ENCODE measurements at places on chromosomes 5 and 9.

- DNase-seq, result no peak
Measured at GRCh38 chr9:37876376-37876775, 27.6 kb downstream of the SLC25A51 start.

DNA sequence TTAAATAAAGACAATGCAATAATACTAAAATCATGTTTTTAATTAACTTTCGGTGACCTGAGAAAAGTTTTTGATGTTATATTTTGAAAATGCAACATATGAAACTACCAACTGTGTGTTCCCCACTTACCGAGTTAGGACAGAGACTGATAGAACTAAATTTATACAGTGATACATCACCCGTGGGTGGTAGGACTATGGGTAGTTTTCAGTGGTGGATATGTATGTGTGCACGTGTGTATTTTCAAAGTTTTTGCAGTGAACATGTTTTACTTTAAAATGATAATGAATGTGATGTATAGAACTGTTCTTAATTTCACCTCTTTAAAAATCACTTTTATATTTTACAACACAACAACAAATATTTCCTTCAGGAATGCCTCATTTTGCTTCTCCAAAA lies 25.0 kb upstream of the ACO1 start:
- no peak for DNase-seq

GRCh38 chr5:55530669-55531068 lies 4.1 kb downstream of the PLPP1 start:
- no peak for DNase-seq

GRCh38 chr5:60287174-60287771 lies 393.7 kb upstream of the PDE4D start:
- no peak for DNase-seq

DNA sequence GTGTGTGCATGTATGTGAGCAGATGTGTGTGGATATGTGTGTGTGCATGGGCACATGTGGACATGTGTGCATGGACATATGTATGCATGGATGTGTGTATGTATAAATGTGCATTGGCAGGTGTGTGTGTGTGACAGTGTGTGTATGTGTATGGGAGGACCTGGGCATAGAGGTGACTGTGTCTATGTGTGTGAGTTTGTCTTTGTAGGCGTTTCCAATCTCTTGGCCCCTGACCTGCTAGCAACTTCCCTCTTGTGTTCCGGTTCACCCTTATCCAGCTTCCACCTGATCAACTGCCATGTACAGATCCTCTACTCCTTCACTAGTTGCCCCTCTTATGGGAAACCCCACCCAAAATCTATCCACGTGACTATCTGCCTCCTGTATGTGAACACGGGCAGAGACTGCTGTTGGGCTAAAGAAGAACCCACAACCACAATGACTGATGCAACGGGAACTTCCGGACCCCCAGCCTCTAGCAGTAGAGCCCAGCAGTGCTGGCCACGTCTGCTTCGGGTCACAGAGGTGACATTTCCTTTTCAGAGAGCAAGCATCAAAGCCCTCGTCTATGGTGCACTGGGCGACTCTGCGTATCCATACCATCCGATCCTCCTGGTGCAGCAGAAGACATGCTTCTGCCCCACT lies 24.9 kb upstream of the GADD45G start:
- no peak for DNase-seq

DNA sequence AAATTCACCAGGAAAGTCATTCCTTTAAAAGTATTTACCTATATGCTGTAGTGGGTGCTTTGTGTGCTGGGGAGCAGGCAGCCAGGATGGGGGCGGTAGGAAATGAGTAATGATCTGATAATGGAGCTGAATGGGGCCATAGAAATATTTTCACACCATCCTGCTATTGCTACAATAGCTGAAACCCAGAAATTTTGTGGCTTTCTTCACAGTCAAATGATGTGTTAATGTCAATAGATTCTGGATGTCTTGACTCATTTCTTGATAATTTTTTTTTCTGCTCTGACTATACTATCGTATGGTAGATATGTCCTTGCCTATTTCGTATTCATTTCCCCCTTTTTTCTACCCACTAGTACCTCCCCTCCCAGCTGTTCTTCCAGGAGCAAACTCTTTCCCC lies 59.5 kb downstream of the RORB start:
- DNase-seq, result no peak

GRCh38 chr9:130921300-130921988 lies 17.6 kb downstream of the FIBCD1 start:
- DNase-seq, result no peak

DNA sequence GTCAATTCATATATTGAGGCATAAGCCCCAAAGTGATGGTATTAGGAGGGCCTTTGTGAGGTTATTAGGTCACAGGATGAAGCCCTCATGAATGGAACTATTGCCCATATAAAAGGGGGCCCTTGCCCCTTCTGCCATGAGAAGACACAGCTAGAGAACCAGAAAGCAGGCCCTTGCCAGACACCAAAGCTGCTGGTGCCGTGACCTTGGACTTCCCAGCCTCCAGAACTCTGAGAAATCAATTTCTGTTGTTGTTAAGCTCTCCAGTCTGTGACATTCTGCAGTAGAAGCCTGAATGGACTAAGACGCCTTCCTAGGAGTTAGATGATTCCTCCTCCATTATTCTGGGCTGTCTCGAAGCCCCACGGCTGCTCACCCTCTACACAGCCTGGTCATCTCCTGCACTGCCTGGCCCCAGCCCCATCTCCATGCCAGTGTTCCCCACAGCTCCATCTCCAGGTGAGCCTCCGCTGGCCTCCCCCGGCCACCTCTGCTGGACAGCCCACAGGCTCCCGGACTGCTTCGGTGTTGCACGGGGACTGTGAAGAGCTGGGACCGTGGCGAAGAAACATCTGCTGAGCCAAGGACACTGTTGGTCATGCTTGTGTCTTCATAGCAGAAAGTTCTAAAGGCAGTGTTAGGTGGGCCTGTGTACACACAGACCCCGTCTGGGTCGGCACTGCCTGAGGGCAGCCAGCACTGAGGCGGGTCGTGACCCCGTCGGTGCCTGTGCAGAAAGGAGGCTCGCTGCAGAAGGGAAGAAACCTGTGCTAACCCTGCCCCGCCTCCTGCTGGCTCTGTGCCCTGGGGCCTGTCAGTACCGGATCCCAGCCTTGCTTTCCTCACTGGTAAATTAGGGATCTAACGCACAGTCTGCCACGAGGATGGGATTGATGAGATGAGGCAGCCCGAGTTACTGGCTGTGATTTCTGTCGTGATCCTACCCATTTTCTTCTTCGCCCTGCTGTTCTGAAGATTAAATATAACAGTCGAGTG lies 55.1 kb upstream of the CNOT6 start:
- DNase-seq, result no peak

DNA sequence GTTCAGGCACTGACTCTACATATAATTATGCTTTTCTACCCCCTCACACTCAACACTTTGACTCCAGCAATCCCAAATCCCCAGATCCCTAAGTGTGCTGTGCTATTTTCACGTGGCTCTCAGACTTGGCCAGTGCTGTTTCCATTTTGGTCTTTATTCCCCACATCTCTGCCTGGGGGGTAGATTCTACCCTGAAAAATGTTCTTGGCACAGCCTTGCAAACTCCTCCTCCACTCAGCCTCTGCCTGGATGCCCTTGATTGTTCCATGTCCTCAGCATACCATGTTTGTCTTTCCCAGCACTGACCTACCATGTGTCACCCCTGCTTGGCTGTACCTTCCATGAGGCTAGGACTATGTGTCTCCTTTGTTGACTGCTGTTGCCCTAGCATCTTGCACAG lies 43.0 kb downstream of the FXN start:
- no peak for DNase-seq

DNA sequence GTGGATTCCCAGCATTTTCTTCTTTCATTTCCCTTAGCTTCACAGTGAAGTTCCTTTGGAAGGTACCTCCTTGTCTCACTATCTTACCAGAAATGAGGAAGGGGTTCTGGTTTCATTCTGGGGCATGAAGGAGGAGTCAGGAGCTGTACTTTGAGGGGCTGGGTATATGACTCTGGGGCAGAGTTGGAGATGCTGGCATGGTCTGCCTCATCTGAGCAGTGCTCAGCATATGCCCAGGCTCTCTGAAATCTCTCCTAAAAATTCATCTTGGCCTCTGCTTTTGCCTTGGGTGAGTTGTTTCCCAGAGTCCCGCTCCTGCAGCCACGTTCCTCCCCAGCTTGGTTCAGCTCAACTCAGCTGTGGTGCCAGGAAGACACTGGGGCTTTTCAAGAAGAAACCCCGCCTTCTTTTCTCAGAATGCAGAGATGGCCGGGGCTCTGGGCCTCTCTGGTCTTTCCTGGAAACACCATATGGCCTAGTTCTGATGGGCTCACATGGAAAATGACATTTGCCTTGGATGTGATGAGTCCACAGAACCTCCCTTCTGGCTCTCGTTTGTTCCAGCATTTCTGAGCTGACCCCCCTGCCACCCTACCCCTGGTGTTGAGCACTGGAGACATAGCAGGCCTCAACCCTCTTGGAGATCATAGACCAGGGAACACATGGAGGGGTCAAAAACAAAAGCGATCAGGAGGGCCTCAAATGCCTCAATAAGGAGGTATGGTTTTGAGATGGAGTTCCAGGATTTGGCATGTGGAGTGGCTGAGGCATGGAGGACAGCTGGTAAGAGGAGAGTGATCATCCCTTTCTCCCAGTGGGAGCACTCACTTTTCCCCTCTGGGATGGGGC lies 12.0 kb upstream of the TGFBR1 start:
- DNase-seq, result no peak

- DNase-seq, result no peak
Measured at GRCh38 chr5:143251946-143252345, 151.5 kb downstream of the NR3C1 start.

GRCh38 chr5:32147959-32148358 lies 26.2 kb downstream of the GOLPH3 start:
- no peak for DNase-seq

DNA sequence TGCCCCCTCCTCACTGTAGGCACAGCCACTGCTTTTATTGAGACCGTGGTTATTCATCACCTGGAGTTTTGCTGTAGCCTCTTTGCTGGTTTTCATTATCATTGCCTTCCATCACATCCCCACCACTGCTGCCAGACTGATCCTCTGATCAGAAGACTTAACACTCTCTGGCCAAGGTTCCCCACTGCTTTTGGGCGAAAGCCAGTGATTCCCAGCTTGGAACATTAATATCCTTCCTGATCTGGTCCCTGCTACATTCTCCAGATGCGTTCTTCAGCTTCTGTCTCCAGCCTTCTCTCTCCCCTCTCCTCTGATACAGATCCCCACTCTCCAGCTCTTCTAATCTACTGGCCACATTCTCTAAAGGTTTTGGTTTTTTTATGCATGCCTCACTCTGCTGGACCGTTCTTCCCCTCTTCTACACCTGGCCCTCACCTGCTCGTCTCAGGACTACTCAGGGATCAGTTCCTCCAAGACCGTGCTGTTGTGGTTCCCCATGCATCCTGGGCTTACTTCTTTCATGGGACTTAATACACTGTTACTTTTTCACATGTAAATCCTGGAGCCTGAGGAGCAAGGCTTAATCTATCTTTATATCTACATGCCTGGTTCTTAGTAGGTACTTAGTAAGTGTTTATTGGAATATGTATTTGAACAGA lies 115.0 kb downstream of the PRKACG start:
- DNase-seq, result no peak

- DNase-seq, result no peak
Measured at GRCh38 chr5:164234321-164234720, 728.9 kb downstream of the MAT2B start.

DNA sequence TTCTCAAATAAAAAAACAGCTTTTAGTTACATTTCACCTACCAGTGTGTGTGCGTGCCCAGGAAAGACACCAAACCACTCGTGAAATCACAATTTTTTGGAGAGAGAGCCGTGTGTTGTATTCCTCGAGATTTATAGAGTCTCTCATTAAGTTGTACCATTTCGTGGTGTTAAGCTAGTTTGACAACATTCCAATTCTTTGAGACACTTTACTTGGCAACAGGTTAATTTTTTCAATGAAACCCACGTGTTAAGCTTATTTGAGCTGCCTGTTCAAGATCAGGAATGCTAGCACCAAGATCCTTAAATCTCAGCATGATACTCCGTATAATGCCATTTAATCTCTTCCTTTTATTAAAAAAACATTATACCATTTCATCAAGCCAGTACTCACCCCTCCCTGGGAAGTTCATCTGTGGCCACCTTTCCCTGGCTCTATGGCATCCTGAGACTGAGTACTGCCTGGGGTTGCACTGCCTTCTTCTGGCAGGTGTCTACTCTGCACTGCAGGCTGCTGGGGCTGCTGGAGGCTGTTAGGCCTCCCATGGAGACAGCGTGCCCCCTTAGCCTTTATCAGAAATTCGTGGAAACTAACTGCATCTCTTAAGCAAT lies 143.7 kb downstream of the ARHGAP26 start:
- no peak for DNase-seq

GRCh38 chr9:114061292-114061691 lies 16.8 kb downstream of the AMBP start:
- no peak for DNase-seq

DNA sequence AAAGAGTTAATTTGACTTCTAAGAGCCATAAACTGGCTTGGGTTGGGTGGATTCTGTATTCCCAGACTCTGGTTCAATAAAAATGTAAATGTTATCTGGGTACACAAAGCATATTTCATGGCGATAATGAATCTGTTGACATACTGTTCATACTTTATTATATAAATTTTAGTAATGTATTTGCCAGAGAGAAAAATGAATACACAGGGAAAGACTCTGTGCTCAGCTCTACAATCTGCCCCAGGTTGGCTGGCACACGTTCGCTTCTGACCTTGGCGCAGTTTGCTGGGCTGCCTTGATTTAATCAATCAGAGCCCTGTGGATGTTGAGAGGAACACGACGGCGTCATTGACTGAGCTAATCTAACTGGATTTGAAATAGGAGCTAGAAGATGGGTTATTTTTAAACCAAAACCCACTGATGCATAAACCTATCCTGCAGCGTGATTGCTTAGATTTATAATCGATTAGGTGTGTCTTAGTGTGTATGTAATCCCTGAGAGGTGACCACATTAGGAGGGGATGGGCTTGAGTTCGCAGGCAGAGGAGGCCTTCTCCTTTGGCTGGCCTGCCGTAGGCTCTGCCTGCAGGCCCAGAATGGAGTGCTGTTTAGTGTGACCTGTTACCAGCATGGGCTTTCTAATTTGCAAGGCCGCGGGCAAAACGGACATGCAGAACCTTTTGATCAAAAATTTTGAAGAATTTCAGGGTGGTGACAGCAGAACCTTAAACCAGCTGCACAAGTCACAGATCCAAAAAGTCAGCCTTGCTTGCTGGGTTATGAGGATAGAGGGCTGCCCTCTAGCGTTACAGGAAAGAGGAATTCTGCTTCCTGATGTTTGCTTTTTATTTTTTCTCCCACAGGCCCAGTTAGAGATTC lies 3.9 kb upstream of the ADCY2 start:
- DNase-seq, result no peak

DNA sequence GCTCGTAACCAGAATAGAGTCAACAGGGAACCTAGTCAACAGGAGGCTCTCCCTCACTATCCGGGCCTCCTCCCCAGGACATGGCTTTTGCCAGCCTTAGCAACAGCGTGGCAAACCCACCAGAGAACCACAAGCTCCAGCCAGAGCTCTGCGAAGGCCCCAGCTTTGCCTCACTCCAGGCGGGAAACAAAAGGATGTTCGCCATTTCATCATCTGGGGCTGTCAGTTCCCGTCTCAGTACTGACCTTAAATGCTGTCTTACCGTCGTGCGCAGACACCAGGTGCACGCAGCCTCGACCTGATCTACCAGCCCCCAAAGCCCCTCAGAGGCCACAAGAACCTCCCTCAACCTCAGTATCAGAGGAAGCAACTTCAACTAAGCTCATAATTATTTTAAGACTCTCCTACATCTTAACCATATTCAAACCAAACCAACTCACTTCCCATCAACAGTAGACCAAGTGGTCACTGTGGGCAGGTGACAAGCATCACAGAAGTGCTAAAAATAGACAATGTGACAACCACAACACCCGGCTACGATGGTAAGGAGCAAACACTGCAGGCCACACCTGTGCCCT lies 71.4 kb downstream of the SEMA4D start:
- no peak for DNase-seq

GRCh38 chr5:68217047-68217355 lies 1.4 kb downstream of the PIK3R1 start:
- no peak for DNase-seq
